ENCODE measurements at places on chromosomes 4 and X. TPM values are rescaled to one million over a fixed set of nuclear protein-coding genes. Genes with fewer than 3 reads are reported as not detected.

GRCh38 chrX:7139202-7140081 is 8.1 kb upstream of the STS start:
- DNase-seq, result no peak

DNA sequence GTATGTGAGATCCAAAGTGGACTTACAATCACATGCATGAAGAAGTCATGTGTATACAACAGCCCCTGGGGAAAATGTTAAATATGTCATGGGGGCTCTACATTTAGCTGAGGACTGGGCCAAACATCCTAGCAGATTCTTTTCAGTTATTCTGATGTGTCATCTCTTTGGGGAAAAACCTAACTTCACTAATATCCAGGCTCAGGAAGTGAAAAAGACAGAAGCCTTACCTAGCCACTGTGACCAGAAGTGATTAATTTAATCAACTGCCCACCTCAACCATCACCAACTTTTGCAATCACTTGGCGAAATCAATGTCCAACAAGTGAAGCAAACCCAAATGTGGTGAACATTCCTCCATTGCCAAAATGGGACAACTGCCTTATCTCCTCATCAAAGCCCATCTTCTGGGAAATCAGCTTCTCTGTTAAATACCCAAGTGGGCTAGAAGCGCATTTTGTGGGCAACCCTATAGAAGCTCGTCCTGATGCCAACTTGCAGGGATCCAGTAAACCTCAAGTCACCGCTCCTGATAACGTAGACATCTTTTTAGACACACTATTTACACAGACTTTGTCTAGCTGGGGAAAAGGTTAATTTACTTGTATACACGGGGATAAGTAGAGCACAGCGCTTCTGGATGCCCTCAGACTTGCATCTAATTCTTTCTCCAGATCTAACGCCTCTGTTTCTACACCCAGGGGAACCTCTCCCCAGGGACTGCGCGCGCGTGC is 1.4 kb upstream of the HHIP start:
- no peak for DNase-seq

GRCh38 chr4:108744307-108744706 is 18.5 kb downstream of the ETNPPL start:
- DNase-seq, result no peak

Gene HAND2
- total RNA-seq, result not detected

Gene PYURF
- 38.8 TPM for total RNA-seq

- DNase-seq, result no peak
Measured at GRCh38 chr4:26083987-26084386, 170.0 kb downstream of the SMIM20 start.

DNA sequence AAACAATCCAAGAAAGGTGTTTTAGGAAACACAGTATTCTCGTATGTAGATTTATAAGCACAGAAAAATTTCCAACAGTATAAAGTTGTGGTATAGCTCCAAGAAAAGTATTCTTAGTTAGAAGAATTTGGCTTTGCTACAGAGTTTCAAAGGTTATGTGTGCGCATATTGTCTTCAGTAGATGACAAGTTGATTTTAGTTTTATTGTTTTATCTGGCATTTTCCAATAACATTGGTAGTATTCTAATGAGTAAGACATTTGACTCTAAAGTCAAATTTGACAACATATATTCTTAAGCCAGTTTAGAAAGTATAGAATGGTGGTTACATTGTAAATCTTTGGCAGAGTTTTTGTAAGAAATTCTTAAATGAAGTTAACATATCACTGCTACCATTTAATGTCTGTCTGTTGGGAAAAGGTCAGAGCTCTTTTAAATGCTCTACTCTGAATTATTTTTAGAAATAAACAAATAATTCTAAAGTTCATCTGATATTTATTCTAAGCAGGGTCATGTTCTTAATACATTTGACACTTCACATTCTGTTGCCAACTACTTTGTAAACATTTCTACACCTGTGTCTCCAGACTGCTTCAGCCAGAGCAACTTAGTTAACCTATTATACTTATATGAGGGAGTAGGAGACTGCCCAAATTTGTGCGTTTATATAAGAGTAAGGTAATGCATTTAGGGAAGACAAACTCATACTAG is 30.0 kb downstream of the CLCN3 start:
- DNase-seq, result no peak

Gene DCK
- total RNA-seq, result 25.3 TPM

Gene CLIC2
- total RNA-seq, result 0.25 TPM

- no peak for DNase-seq
Measured at GRCh38 chrX:129561453-129561852, 21.4 kb downstream of the OCRL start.

Gene PFKFB1
- total RNA-seq, result 0.27 TPM

GRCh38 chrX:40912166-40912565 is 173.1 kb upstream of the USP9X start:
- no peak for DNase-seq

- DNase-seq, result no peak
Measured at GRCh38 chrX:30215357-30215843, at the start of gene MAGEB2. MAGEB2 (plus strand) TSS chrX:30215563; CDS start chrX:30218581, 3,018 bp downstream.

- DNase-seq, result no peak
Measured at GRCh38 chr4:159248384-159249178, 145.7 kb downstream of the RAPGEF2 start.

Gene HTN1
- not detected for total RNA-seq

DNA sequence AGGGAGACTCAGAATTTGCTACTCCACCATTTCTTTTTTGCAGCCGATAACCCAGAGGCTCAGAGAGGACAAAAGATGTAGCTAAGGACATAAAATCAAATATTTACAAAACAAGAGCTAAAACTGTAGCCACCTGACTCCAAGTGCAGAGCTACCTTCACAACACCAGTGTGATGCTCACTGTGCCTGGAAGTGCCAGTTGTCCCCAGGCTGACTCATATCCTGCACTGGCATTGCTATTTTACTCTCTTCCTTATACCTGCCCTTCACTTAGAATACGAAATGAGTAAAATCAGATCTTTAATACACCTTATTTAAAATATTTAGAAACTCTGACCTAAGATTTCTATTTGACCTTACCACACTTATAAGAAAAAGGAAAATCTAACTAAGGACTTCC is 39.5 kb downstream of the SLC7A11 start:
- no peak for DNase-seq

DNA sequence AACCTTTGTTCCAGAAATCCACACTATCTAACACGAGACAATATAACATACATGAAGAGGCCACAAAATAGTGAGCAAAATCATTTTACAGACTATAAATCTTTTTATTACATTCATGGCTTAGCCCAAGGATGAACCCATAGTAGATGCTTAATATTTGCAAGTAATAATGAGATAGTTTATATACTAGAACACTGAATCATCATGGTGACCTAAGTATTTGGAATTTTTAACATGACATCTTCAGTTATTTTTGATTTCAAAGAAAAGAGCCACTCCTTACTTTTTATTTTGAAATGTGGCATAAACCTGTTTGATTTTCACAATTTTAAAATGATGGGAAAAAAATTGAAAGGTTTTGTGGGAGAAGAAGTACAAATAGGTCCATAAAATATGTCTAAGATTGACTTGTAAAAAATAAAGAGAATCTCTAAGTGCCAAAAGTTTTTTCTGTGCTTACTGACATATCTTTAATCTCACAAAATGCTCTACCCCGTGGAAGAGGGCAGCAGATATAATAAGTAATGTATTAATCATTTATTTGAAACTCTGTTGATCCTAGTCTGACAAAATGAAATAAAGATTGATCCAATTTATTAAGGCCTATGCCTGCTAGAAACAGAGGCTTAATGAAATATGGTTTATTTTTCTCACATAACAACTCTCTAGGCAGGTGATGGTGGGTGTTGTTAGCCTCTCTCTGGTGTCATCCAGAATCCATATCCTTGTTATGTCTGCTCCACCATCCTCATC is 224.5 kb upstream of the CENPE start:
- DNase-seq, result no peak

DNA sequence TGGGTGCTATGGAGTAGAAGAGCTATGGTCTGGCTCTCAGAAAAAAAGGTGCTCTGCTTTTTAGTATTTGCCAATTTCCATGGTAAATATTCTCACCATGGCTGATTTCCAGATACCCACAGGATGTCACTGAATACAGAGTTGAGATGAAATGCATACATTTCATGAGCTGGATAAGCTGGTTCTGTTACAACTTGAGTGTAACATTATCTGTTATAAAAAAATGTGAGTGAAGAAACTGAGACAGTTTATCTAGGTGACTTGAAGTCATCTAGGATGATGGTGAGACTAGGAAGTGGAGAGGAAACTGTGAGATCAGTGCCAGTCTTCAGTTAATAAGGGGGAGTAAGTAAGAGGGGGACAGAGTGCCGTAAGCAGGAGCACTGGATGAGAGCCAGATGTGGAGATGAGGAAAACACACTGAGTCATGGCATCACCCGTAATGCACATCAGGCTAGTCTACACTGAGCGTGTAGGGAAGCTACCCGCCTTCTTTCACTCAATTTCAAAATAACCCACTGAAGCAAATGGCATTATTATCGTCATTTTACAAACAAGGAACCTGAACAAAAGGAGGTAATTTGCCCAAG is 5.0 kb downstream of the HPSE start:
- DNase-seq, result no peak

Gene GPM6B
- not detected for total RNA-seq

Gene CT45A10
- not detected for total RNA-seq

DNA sequence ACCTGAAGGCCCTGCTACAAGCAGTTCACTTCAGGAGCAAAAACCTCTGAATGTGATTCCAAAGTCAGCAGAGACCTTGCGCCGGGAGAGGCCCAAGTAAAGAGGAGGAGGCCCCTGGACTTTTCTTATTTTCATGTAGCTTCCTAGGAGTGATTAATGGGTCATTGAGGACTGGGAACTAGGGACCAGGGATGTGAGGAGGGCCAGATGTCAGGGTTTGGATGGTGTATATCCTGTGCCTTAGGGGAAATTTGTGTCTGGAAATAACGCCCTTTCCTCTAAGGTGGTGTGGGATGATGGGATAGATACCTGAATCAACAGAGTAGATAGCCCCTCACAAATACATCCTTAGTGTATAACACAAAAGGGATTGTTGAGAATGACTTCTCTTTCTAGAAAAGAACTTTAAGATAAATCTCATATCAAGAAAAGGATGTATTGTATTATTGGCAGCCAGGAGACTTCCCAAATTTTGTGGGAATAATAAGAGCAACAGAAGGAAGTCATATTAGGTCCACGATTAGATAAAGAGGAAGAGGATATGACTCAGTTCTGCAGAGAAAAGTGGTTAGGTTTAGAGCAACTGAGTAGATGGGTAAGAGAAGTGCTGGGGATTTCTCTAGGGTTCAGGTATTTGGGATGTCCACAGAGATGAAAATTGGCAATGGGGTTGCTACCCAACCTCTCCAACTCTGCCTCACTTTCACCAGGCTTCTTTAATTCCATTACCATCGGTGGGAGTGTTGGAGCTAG is 1.1 kb downstream of the ITGB1BP2 start:
- DNase-seq, result no peak
